ENCODE measurements at places on chromosomes 1 and 21.
A peak's percentile ranks its signal among the peaks of the same experiment; 100 is the strongest.

GRCh38 chr1:116899529-116899928 lies 10.2 kb upstream of the PTGFRN start:
- DNase-seq: no peak

DNA sequence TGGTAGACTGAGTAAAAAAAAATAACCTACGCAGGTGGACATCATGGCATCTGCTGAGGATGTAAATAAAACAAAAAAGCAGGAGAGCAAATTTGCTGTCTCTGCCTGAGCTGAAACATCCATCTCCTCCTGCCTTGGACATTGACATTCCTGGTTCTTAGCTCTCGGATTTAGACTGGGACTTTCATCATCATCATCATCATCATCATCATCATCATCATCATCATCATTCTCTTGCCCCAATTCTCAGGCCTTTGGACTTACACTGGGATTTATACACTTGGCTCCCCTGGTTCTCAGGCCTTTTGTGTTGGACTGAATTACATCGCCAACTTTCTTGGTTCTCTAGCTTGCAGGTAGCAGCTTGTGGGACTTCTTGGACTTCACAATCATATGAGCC lies 308.4 kb upstream of the BEND5 start:
- no peak for DNase-seq

- DNase-seq: no peak
These were observed 1193.7 kb upstream of the ADGRL2 start for GRCh38 chr1:80607064-80607463.

GRCh38 chr1:91806181-91806768 lies 79.7 kb downstream of the TGFBR3 start:
- DNase-seq: no peak

DNA sequence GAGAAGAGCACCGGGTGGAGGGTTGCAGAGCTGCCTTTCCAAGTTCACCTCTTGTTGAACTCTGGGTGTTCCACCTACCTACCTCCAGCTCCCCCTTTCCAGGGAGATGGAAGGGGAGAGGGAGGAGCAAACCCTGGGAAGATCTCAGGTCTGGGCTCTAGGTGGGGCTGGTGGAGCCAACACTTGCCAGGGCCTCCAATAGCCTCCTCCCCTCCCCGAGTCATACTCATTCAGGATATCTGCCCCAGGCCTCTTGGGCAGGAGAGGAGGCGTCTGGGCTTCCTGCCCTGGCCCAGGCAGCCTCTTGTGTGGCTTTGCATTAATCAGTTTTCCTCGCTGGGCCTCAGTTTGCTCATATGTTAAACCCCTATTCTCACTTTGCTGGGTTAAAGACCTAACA lies 13.4 kb downstream of the RAP1GAP start:
- peak; percentile 87 for DNase-seq

DNA sequence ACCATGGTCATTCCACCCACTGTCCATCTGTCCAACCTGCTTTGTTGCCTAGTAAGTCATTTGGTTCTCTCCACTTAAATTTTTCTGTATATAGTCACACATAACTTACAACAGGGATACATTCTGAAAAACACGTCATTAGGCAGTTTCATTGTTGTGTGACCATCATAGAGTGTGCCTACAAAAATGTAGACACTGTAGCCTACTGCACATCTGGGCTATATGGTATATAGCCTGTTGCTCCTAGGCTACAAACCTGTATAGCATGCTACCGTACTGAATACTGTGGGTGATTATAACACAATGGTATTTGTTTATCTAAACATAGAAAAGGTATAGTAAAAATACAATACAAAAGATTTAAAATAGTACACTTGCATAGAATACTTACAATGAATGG lies 10.0 kb upstream of the NPL start:
- DNase-seq: no peak

DNA sequence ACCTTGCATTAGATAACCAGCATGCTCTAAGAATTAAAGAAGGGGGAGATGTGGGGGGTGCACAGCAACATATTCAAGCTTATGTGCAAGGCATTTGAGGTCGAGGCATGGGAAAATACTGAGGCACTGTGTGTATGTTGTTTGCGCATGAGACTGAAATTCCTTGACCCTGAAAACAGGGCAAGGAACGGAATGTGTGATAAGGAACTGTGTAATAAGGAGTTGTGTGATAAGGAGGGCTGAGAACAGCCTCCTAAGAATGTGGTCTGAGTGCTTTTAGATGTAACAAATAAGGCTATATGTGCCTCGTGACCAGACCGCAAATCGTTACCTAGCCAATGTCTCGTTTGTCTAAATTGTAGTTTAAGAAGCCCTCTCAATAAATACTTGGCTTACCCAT lies 26.5 kb upstream of the ITLN1 start:
- DNase-seq: peak; percentile 86

- DNase-seq: no peak
These were observed 9.3 kb downstream of the RAB4A start for GRCh38 chr1:229280037-229280828.

GRCh38 chr1:145845514-145846161 lies at the start of gene NUDT17:
Gene NUDT17 (plus strand): TSS chr1:145845630. CDS start chr1:145845641, 11 bp downstream.
- DNase-seq: peak; percentile 89

DNA sequence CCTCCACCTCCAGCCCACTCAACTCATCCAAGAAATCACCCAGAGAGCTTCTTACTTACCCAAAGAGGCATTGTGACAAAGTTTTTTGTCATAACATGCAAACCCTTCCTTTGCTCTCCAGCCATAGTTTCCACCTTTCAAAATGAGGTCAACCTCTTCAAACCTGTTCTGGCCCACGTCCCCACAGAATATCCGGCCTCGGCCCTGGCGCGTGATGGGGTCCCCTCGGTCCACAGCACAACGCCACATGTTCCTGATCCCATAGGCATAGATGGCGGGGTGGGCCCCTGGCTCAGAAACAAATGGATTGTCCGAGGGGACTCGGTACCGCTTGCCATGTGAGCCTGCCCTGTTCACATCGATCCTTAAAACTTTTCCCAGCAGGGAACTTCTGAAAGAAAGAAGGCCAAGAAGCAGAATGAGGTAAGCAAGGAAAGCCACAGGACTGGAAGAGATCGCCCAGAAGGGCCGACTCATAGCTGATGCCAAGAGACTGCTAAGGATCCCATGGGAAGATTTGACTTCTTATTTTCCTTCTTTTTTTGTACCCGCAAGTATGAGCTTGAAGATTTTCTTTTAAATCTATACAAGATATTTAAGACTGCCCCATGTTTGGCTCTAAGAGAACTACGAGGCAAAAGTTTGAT lies 7.8 kb downstream of the HHIPL2 start:
- no peak for DNase-seq

- DNase-seq: peak; percentile 41
These were observed 112.3 kb upstream of the NFIA start for GRCh38 chr1:60969971-60970509.

GRCh38 chr1:29424266-29424665 lies 187.9 kb downstream of the PTPRU start:
- no peak for DNase-seq

DNA sequence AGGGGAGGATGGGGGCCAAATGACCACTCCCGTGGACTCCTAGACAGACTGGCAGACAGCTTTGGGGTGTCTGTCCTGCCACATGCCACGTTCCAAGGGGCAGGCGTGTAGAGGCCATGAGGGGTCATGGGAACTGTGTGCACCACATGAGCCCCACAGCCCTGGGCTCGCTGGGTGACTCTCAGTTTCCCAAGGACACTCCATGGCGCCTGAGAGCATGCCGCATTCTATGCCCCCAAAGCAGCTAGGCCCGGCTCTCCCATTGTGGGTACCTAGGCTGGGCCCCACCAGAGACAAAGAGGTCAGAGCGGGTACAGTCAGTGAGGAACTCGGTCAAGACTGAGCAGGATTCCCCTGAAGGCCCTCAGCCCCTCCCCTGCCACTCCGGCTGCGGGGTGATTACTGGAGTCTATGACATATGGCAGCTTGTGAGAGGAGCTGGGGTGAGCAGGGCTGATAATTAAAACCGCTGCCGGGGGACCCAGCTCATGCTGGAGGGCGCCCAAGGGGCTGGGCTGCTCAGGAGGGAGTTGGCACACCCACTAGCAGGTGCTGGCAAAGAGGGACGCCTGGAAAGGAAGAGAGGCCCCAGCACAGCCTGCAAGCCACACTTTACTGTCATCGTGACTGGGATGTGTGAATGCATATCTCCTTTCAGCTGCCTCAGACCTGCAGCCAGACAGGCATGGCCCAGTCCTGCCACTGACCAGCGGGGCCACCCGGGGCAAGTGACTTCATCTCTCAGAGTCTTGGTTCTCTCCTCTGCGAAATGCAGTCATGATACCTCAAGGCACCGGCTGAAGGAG lies 8.4 kb downstream of the LRP8 start:
- no peak for DNase-seq

DNA sequence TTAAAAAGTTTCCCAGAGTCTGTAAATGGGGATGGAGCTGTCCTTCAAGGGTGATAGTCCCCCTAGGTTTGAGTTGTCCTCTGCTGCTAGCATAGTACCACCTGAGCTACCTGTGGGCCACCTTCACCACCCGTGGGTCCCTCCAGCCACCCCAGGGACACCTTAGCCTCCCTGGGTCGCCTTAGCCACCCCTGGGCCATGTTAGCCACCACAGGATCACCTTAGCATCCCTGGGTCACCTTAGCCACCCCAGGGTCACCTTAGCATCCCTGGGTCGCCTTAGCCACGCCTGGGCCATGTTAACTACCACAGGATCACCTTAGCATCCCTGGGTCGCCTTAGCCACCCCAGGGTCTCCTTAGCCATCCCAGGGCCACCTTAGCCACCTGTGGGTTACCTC lies 67.1 kb downstream of the ADARB1 start:
- DNase-seq: no peak

- no peak for DNase-seq
These were observed 587.3 kb downstream of the PTPRC start for GRCh38 chr1:199226163-199226562.

GRCh38 chr21:24395320-24395923 lies 1211.9 kb downstream of the MRPL39 start:
- DNase-seq: peak; percentile 12

- no peak for DNase-seq
These were observed 35.2 kb downstream of the HIVEP3 start for GRCh38 chr1:41883507-41883906.

- no peak for DNase-seq
These were observed 95.5 kb downstream of the KAZN start for GRCh38 chr1:14693949-14694348.

- DNase-seq: no peak
These were observed 1066.2 kb downstream of the TTLL7 start for GRCh38 chr1:82932727-82933126.

- no peak for DNase-seq
These were observed 11.0 kb downstream of the WLS start for GRCh38 chr1:68221001-68221979.

DNA sequence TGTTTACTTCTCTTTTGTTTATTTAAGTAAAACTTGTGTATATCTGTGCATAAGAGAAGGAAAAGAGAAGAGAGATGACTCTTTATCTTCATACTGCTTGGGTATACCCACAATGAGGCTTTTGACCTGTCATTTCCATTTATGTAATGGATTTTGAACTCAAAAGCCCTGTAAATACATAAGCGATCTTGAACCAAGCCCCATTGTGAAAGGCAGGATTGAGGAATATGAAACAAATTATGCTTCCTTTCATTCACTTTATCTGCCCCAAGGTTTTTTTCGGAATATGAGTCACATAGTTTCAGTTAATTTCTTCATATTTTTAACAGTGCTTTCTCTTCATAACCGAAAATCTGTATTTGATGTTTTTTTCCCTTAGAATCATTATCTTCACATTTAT lies 21.4 kb downstream of the CNST start:
- DNase-seq: no peak

- no peak for DNase-seq
These were observed 10.2 kb downstream of the CREG1 start for GRCh38 chr1:167543199-167543990.

DNA sequence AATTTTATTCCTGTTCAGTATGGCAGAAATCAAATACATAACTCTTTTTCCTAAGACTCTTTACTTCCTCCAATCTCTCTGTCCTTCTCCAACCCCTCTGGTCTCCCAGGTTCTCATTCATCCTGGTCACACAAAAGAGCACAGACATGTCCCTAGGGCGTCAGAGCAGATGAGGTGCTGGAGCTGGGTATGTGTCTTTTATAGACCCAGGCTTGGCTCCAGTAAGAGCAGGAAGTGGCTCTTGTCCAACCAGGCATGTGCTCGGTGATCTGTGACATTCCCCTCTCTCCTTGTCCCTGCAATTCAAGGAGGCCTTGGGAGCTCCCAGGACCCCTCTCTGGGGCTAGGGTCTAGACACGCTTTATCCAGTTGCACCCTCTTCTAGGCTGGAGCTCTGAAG lies 18.0 kb upstream of the LCE2D start:
- no peak for DNase-seq

GRCh38 chr1:25810341-25811299 lies 9.1 kb upstream of the MTFR1L start:
- peak; percentile 77 for DNase-seq

DNA sequence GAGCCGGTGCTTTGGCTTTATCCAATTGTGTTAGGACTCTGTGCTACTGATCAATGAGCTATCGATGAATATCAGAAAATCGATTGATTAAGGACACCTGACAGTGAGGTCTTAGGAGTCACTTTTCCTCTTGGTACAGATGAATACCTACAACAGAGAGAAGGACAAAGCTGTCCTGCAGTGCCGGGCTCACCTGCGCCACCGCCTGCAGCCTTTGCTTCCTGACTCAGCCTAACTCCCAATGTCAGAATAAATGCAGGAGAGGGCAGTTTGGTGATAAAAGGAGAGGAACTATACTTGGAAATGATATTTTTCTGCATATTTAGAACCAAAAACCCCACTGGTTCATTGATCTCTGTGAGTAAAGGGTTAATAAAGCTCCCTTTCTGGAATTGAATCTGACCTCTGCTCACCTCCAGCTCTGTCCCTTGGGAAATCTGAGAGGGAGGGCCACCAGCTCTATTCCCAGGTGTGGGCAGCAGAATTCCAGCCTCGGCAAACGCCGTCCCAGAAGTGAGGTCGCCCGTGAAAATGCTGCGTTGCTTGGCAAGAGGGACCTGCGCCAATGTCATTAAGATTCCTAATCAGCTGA lies 39.3 kb downstream of the POFUT2 start:
- DNase-seq: no peak

GRCh38 chr1:34320053-34320669 lies 143.5 kb downstream of the C1orf94 start:
- DNase-seq: no peak

GRCh38 chr1:78370779-78371482 lies 119.8 kb upstream of the PTGFR start:
- DNase-seq: no peak

- peak; percentile 67 for DNase-seq
These were observed 132.8 kb downstream of the CASZ1 start for GRCh38 chr1:10663678-10664035.

DNA sequence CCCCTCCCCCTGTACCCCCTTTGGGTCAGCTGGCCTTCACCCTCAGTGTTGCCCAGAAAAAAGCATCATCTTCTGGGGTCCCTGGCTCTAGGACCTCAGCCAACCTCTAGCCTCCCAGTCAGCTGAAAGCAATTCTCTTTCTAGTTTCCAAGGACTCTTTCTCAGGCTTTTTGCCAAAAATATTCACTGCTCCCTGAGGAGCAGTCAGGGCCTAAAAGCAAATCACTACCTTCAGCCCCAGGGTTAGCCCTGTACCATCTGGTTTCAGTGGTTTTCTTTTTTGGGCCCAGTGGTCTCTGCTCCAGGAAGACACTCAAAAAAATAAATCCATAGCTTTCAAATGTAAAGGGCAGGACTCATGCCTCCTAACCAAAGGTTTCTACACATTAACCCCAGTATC lies 3.1 kb upstream of the LMOD1 start:
- DNase-seq: no peak

Measured in mesendoderm (in vitro differentiated cells).